Suppressor macrophage treated with lipopolysaccharide for 4 hours (primary cell): ENCODE measurements at places on chromosomes 16 and 17.

DNA sequence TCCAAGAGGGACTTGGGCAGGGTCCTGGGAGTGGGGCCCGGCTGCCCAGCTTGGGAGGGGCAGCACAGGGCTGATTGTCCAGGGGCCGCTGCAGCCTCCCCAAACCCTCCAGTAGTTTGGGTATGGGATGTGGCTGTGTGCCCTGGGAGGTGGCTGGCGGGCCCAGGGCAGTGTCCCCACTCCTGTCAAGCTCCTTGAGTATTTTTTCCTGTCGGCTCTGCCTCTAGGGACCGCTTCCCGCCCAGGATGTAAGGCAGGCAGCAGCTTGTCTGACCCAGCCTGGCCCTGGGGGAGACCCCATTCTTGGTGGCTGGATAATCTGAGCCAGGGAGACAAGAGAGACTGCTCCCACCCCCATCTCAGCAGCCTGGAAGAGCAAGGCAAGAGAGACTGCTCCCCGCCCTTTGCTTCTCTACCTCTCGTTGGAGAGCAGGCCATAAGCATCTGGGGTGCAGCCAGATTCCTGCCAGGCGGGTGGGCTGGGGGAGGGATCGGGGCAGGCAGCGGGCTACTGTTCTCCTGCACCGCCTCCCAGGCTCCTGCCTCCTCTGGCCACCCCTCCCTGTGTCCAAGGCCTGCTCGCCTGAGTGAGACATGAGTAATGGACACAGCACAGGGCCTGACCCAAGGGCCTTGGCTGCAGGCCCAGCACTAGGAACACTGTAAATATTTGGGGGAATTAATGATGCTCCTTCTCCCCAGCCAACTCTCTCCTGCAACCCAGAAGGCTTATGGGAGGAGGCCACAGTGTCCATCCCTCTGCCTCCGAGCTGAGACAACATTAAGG lies 18.4 kb upstream of the ITGA3 start:
- DNase-seq: no peak

GRCh38 chr17:76472258-76472645 lies 4.8 kb downstream of the AANAT start:
- DNase-seq: no peak

GRCh38 chr17:72710834-72711233 lies 381.7 kb downstream of the SLC39A11 start:
- DNase-seq: peak; percentile 15

- peak; percentile 98 for DNase-seq
These were observed 99.4 kb upstream of the CHMP6 start for GRCh38 chr17:80892019-80892855.

- DNase-seq: peak; percentile 56
These were observed 7.4 kb upstream of the TMEM220 start for GRCh38 chr17:10737168-10737622.

DNA sequence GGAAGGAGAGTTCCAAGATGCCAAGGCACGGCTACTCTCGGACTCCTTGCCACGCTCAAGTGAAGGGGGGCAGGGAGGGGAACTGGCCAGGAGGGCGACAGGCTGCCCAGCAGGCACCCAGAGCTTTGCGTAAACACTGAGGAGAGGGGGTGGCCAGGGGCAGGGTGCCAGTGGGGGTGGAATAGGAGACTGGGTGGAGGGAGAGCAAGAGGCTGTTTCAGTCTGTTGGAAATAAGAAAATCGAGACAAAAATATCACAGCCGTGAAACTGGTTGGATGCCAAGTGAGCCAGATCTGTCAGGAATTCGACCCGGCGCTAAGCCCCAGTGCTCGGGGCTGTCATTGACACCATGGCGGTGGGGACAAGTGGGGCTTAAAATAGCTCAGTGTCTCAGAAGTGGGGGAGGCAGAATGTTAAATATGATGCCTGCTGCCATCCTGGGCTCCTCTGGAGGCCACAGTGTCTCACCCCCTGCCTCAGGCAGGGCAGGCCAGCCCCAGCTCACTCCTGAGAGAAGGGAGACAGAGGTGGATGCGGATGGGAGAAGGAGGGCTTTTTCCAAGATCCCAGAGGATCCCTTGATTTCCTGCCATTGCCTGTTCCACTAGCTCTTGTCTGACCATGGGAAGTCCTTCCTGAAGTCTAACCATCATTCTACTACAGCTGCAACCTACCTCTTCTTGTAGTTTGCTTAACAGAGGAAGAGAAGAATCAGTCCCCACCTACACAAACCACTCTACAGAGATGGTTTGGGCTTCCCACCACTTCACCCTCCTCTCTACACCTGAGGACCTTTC lies 9.5 kb downstream of the PNMT start:
- DNase-seq: no peak

GRCh38 chr16:17295948-17296347 lies 174.8 kb downstream of the XYLT1 start:
- DNase-seq: no peak

- no peak for DNase-seq
These were observed 4.9 kb downstream of the FOXC2 start for GRCh38 chr16:86571530-86571915.

GRCh38 chr16:554640-555365 lies 5.4 kb upstream of the PRR35 start:
- DNase-seq: no peak

DNA sequence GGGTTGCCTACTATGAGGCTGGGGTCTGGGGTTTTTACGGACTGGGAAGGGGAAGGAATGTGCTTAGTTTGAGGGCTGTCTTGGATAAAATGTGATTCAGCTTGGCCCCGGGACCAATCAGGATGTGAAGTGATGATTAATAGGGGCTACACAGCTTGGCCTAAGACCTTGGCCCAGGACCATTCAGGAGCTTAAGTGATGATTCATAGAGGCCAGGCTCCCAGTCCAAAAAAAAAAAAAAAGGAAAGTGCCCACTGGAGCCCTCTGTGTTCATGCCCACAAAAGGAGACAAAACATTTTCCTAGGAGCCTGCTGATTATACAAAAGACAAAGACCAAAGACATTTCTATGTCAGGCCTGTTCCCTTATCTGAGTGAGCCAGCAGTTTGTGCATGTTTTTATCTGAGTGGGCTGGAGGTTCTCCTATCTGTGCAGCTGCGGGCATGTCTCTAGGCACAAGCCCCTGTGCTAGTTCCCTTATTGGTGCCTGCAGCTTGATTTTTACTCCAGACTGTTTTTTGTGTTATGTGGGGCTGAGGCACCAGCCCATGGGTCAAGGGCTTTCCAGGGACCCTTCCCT lies 898.2 kb upstream of the GOT2 start:
- no peak for DNase-seq

GRCh38 chr17:50783193-50783660 lies 15.9 kb upstream of the ANKRD40CL start:
- DNase-seq: peak; percentile 88

- DNase-seq: no peak
These were observed 1508.2 kb downstream of the CDH11 start for GRCh38 chr16:63613701-63614100.

- no peak for DNase-seq
These were observed 85.4 kb downstream of the ITFG1 start for GRCh38 chr16:47375423-47375822.

DNA sequence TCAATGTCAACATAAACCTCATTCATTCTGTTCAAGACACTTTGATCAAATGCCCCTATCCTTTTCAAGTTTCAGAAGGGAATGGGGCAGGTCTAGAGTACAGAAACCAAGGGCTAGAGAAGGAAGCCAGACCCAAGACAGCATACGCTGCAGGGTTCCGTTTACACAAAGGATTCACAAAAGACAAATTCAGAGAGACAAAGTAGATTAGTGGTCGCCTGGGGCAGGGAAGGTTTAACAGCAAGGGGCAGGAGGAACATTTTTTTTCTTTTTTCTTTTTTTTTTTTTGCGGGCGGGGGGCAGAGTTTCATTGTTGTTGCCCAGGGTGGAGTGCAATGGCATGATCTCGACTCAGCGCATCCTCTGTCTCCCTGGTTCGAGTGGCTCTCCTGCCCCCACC lies 19.9 kb upstream of the TRAP1 start:
- DNase-seq: no peak

GRCh38 chr17:27525836-27526603 lies 69.8 kb downstream of the KSR1 start:
- peak; percentile 17 for DNase-seq

GRCh38 chr16:67653128-67653788 lies 6.8 kb downstream of the ACD start:
- DNase-seq: no peak

GRCh38 chr16:84308120-84308519 lies 13.4 kb downstream of the WFDC1 start:
- DNase-seq: peak; percentile 58

DNA sequence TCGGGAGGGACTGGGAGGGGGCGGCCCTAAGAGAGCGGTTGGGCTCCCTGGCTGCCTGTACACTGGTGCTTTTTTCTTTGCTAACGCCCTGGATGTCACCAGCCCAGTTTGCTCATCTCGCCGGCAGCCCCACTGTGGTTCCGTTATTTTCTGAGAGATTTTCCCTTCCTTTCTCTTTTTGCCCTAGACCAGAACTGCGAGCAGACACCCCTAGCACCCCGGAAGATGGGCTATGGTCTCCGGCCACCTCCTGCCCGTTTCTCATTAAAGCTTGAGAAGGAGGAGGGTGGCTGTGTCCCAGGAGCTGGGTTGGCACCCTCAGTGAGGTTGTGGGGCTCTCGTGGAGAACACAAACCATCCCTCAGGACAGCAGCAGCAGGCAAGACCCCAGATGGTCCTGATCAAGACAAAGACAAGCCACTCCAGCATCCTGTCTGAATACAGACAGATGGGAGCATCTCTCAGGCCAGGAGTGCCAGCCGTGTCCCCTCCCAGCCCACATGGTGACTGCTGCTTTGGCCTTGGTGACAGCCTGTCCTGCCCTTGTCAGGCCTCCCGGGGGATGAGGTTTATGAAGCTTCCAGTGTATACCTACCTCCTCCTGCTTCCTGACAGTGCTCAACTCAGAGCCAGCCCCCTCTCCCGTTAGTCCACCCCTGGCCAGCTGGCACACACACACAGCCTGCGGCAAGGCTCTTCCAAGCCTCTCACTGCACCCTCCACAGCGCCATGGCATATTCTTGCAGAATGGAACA lies 77.2 kb downstream of the KCNJ12 start:
- no peak for DNase-seq

GRCh38 chr16:71467810-71468209 lies 5.8 kb upstream of the ZNF23 start:
- DNase-seq: no peak

- DNase-seq: peak; percentile 82
These were observed at the start of gene ACSF3 for GRCh38 chr16:89093602-89094251. Gene ACSF3 (plus strand): TSS chr16:89093852. CDS start chr16:89100682, 6,830 bp downstream.

- DNase-seq: no peak
These were observed 48.8 kb downstream of the ADCY9 start for GRCh38 chr16:4067262-4068001.

- no peak for DNase-seq
These were observed 3.0 kb downstream of the FMNL1 start for GRCh38 chr17:45224671-45225050.

GRCh38 chr17:4696437-4696805 lies 7.5 kb downstream of the PELP1 start:
- DNase-seq: peak; percentile 30

- DNase-seq: no peak
These were observed 906 bp upstream of the FOXL1 start for GRCh38 chr16:86577314-86577971.

- DNase-seq: no peak
These were observed 16.5 kb upstream of the AKTIP start for GRCh38 chr16:53519417-53520091.

DNA sequence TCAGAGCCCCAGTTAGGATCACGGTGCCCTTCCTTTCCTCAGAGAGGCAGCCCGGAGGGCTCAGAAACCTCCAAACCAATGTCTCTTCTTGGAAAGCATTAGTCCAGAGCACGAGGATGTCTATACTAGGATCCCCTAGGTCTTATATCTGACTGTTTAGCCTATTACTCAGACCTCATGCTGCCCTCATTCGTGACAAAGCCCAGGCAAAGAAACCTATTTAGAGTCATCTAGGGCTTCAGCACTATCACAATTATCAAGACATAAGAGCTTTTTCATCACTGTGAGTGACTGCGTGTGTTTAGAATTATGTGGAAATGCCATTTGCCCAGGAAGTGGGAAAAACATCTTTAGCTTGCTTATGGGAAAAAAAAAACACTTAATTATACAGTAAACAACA lies 159.8 kb upstream of the NOL11 start:
- no peak for DNase-seq

GRCh38 chr16:83717814-83718213 lies 90.0 kb upstream of the HSBP1 start:
- DNase-seq: no peak

- DNase-seq: no peak
These were observed 147.0 kb downstream of the ENGASE start for GRCh38 chr17:79221597-79221996.

- DNase-seq: no peak
These were observed 7.1 kb upstream of the BAIAP3 start for GRCh38 chr16:1326391-1326790.
